Neural cell (in vitro differentiated cells): ENCODE measurements at places on chromosomes 12 and 14. TPM values are rescaled to one million over a fixed set of nuclear protein-coding genes. Genes with fewer than 3 reads are reported as not detected.

Gene SLC7A7
- not detected in 2 replicates for polyA plus RNA-seq

Gene FOXN4
- polyA plus RNA-seq, result 0.14 and 0.30 TPM in 2 replicates

Gene ZFP36L1
- 0.12 and 0.48 TPM in 2 replicates for polyA plus RNA-seq

Gene RAB15
- 42.0 and 56.4 TPM in 2 replicates for polyA plus RNA-seq

Gene VRTN
- polyA plus RNA-seq, result not detected in 2 replicates

Gene KRT86
- not detected in 2 replicates for polyA plus RNA-seq

Gene LRP1-AS
- polyA plus RNA-seq, result not detected in 2 replicates

Gene RNASE4
- 1.1 TPM in 1 of 2 replicates, not detected in the other for polyA plus RNA-seq

Gene ESYT1
- polyA plus RNA-seq, result 19.6 and 25.1 TPM in 2 replicates

Gene DPPA3
- polyA plus RNA-seq, result not detected in 2 replicates

Gene MNAT1
- polyA plus RNA-seq, result 82.8 and 104 TPM in 2 replicates

Gene KRT78
- polyA plus RNA-seq, result not detected in 2 replicates

Gene PIK3C2G
- polyA plus RNA-seq, result not detected in 2 replicates

Gene DAO
- polyA plus RNA-seq, result not detected in 2 replicates

Gene IFNG-AS1
- not detected in 2 replicates for polyA plus RNA-seq

Gene GPR65
- polyA plus RNA-seq, result not detected in 2 replicates

Gene CCDC177
- 3.2 and 4.3 TPM in 2 replicates for polyA plus RNA-seq

Gene KRT79
- not detected in 2 replicates for polyA plus RNA-seq

Gene NCOR2
- 2.8 and 4.8 TPM in 2 replicates for polyA plus RNA-seq

Gene AQP6
- polyA plus RNA-seq, result not detected in 2 replicates

Gene SCYL2
- 80.9 and 101 TPM in 2 replicates for polyA plus RNA-seq

Gene PLEK2
- not detected in 2 replicates for polyA plus RNA-seq
